ENCODE measurements at places on chromosomes 4 and X.

DNA sequence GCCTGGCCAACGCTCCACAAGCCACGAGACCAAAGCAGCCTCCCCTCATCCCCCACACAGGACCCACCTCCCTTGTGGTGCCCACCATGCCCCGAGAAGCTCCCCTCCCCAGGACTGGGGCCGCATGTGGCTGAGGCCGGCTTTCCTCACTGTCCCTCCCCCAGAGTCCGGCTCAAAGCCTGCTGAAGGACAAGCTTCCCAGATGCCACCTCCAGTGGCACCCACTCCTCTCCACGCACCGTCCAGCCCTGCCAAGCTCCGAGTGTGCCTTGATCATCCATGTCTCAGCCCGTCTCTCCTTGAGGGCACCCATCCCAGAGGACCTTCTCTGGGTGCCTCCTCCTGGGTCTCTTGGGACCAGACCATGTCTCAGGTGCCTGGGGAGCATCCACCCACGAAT lies 58.8 kb upstream of the MXD4 start:
- no peak for DNase-seq

DNA sequence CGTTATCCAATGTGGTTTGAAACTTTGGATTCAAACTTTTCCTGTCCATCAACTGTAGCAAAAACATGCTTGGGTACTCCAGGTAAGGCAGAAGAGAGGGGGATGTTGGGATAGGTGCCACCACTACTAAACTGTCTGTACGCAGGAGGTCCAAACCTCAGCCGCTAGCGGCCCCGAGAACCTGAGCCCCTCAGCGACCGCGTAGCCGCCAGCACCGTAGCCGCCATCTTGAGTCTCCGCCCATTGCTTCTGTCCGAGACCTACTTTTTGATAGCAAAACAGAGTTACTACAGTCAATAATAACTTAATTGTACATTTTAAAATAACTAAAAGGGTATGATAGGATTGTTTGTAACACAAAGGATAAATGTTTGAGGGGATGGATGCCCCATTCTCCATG lies 119.9 kb upstream of the GRID2 start:
- no peak for DNase-seq

DNA sequence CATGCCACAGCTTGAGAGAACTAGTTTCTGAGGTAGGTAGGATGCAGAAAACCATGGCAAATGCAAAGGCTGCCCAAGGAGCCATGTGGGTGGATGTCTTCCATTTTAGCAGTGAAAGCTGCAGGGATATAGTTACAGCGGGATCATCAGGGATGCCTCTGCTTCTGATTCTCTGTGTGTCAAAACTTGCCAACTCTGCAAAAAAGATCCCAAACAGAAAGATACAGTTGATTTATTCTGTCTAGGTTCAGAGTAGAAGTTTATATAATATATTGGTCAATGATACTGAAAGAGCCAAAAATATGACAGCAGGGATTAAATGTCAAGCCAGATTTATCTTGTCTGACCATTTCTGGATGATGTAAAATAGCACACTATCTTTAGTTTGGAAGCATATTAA lies 42.4 kb upstream of the SFRP2 start:
- no peak for DNase-seq

DNA sequence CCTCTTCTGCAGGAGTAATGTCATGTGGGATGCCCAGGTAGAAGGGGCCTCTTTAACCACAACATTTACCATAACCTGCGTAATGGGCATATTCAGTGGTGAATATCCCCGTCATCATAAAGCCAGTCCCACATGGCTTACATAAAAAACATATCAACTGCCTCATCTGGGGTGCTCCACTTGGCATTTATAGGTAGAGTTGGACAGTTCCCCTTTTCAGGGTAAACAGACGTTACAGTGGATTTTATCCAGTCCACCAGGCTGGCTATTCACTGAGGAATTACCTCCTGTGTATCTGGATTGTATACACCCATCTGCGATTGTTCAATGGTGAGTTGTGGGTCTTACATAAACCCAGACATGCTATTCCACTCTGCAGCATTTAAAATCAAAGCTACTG lies 70.7 kb upstream of the ANKRD17 start:
- DNase-seq: no peak

DNA sequence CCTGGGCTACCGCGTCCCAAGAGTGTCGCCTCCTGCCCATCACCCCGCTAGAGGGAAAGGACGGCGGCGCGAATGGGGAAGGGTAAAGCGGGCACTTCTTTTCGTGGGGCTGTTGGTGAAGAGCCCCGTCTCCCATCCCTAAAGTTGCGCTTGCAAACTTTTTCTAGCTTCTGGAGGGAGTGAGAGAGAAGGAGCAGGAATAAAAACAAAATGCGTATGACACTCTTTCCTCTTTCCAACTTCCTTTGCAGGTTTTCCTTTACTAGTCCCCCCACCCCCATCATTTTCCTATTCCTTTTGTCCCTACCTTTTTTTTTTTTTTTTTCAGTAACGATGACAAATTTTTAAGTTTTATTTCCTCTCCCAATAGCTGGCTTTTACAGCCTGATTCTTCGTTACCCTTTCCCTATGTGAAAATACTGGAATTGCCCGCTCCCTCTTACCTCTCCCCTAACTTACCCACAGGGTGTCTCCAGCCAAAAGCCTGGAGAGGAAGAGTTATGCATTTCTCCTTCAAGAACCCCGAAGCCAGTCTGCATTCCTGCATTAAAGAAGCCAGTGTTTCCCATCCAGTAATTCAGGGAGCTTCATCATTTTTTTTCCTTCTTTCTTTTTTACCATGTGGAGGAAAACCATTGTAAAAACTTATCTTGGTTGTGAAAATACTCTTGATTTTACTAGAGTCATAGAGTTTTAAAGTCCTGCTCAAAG lies 613 bp upstream of the ARSJ start:
- DNase-seq: no peak

GRCh38 chr4:65508168-65508567 lies 162.1 kb downstream of the EPHA5 start:
- DNase-seq: no peak

Measured in occipital lobe (tissue), 3 donors.